ENCODE measurements at places on chromosomes 16 and 17. TPM values are rescaled to one million over a fixed set of nuclear protein-coding genes. Genes with fewer than 3 reads are reported as not detected.

- H3K27ac ChIP-seq: peak overlapping the region; percentile 98
- peaks cover 100% of the 10 kb centered on the region for H3K4me1 ChIP-seq
- peaks cover 23% of the 10 kb centered on the region for H3K36me3 ChIP-seq
- DNase-seq: peak; percentile 83
These were observed 10.1 kb downstream of the THRA start for GRCh38 chr17:40072735-40073346.

DNA sequence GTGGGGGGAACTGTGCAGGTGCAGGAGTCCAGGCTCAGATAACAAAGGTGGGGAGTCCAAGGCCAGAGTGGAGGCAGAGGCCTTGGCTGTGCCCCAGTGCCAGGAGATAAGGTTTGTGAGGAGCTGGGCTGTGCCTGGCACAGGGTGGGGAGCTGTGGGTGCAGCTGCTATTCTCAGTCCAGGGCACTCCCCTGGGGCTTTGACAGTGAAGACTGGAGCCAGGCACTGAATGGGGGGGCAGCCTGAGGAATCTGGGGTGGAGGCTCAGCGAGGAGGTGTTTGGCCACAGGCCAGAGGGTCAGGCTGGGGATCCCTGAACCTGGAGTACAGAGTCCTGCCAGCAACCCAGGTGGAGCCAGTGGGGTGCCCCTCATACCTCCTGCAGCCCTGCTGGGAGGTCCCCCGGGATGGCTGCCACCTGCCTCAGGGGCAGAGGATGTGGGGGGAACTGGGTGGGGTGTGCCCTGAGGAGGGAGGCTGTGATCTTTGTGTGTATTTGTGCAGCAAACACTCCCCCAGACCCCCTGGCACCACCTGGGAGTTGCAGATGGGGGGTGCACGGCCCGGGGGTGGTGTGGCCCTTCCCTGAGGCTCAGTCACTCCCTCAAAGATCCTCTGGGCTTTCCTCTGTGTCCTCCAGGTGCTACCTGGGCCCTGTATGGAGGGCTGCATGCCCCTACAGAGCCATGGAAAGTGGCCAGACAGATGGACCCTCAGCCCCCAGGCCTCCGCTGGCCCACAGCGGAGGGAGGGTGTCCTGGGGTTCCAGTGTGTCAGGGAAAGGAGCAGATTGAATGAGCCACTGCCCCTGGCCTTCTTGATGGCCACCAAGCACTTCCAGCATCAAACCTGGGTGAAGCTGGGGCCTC, 44.5 kb upstream of the SMPD3 start:
- peaks cover 37% of the 10 kb centered on the region for H3K4me1 ChIP-seq

The MT2A gene
- total RNA-seq: 134 TPM

The CLDN9 gene
- total RNA-seq: not detected
